ENCODE measurements at places on chromosomes 16 and 17. TPM values are rescaled to one million over a fixed set of nuclear protein-coding genes. Genes with fewer than 3 reads are reported as not detected.

DNA sequence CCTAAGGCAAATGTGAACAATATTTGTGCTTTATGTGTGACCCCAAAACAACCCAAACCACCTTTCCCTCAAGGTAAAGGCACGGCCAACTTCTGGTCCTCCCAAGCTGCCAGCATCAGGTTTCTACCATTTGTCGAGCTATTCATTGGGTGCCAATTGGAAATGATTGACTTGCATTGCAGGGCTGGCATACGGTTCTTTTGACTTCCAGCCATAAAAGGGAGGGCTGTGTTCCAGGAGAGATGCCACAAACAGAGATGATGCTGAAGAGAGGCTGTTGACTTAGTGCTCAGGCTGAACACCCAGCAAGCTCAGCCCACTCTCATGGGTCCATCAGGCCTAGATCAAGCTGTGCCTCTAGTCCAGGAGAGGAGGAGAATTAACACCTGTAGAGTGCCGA, 252.4 kb downstream of the GRIN2A start:
- no peak overlapping the region for H3K4me3 ChIP-seq
- no peaks in the 10 kb centered on the region for H3K27me3 ChIP-seq
- DNase-seq = no peak
- H3K4me1 ChIP-seq = no peaks in the 10 kb centered on the region
- no peaks in the 10 kb centered on the region for H3K36me3 ChIP-seq

Gene HOXB3
- total RNA-seq = 28.3 TPM

GRCh38 chr17:559551-560431, 154.8 kb downstream of the VPS53 start:
- no peaks in the 10 kb centered on the region for H3K4me1 ChIP-seq
- no peak overlapping the region for H3K4me3 ChIP-seq
- no peak for DNase-seq
- no peaks in the 10 kb centered on the region for H3K27me3 ChIP-seq
- H3K36me3 ChIP-seq = peaks cover 33% of the 10 kb centered on the region

GRCh38 chr17:58531661-58532554, 17.5 kb upstream of the MTMR4 start:
- H3K27me3 ChIP-seq = peaks cover 2% of the 10 kb centered on the region
- no peaks in the 10 kb centered on the region for H3K36me3 ChIP-seq
- peak; percentile 87 for DNase-seq
- H3K4me3 ChIP-seq = peak overlapping the region; percentile 33

DNA sequence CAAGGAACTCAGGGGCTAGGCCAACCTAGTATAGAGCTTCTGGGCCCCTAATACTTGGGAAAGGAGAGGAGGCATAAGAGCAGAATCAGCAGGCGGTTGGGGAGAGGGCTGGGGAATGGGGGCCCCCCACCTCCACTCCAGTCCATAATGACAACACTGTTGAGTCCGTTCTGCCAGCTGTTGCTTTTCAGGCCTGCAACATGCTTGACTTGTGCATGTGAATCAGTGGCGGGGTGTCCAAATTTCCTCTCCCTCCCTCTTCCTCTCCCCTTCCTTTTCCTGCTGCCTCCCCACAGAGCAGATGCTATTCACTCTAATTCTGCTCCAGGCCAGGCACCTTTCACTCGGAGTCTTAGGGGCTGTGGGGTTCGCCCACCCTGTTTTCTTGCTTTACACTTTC, 31.7 kb downstream of the SGSM2 start:
- no peak for DNase-seq
- peaks cover 6% of the 10 kb centered on the region for H3K4me1 ChIP-seq
- H3K4me3 ChIP-seq = no peak overlapping the region

Gene ZSCAN10
- total RNA-seq = 0.22 TPM

All from K562 (cell line).